ENCODE measurements at places on chromosomes 1 and 21.

DNA sequence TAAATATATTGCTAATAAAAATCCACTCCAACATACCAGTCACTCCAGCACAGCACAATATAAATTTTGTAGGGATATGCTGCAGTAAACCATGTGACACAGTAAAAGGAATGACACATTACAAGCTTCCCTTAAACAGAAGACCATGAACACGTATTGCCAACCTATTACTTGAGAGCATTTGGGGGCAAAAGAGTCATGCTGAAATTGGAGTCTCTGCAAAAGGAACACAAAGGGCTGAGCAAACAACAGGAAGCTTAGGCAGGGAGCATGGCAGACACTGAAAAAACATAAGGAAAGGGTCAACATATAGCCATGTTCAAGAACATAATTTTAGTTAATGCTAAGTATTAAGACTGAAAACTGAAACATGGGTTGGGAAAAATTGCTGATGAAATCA lies 214.5 kb downstream of the SMYD3 start:
- DNase-seq: no peak

GRCh38 chr1:211377539-211378450 lies 51.2 kb downstream of the TRAF5 start:
- DNase-seq: no peak

DNA sequence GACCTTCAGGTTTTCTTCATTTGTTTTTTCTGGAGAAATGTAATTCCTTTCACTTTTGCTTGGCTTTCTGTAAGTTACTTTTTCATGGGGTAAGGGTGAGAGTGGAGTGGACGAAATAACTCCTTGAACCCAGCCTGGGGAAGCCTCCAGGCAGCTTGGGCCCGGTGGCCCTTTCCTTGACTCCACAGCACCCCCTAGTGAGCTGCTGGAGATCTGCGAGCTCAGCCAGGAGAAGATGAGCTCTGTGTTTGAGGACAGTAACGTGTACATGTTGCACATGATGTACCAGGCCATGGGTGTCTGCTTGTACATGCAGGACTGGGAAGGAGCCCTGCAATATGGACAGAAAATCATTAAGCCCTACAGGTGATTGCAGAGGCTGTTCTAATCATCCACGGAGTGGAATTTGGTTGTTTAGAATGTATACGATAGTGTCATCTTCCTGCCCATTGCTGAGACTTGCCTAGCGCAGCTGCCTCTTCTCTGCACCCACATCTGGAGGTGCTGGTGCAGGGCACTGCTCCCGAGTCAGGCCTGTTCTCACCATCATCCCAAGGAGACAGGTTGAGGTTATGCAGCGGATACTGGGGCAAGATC lies 51.0 kb downstream of the SMYD2 start:
- DNase-seq: peak; percentile 70

GRCh38 chr1:59833991-59834390 lies 19.2 kb downstream of the HOOK1 start:
- no peak for DNase-seq

- DNase-seq: no peak
Measured at GRCh38 chr1:235960809-235961208, 94.1 kb upstream of the LYST start.

DNA sequence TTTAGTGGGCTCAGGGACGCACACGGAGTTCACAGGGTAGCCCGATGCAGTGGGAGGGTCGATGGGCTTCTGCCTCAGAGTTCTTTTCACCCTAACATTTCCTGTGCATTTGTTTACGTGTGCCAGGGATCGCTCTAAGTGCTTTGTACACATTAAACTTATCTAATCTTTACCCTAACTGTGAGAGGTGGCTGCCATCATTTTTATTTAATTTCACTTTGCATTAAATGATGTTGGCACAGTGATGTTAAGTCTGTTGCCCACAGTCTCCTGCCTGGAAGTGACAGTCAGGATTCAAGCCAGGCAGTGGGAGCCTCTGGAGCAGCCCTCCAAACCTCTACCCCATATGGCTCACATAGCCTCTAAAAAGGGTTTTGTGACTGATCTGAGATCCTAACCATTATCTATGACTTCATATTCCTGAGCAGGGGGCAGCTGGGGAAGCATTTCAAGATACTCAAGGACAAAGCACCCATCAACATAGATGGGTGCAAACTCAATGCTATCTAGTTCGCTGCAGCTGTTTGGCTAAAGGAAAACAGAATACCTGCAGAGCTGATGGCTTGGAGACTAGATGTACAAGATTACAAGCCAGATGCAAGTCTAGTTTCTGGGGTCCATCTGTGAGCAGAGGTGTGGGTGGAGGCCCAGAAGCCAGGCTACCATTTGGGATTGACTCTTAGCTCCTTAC lies 303.8 kb downstream of the DISC1 start:
- no peak for DNase-seq
